Effector memory CD4-positive, alpha-beta T cell (primary cell): ENCODE measurements at places on chromosomes 1 and 21.
A peak's percentile ranks its signal among the peaks of the same experiment; 100 is the strongest.

DNA sequence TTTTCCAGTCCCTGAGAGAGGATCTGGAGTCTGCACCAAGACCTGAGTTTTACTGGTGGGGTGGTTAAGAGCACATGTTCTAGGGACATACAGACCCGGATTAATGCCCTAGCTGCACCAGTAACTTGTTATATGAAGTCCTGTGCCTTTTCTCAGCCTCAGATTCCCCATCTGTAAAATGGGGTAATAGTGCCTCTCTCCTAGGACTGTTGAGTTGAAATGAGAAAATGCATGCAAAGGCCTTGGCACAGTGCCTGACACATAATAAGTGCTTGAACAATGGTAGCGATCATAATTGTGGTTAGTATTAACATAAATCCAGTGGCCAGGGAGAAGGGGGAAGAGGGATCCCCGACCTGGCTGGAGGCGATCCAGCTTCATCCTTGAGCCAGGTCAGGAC, 12.3 kb downstream of the AHDC1 start:
- H3K4me3 ChIP-seq: no peak overlapping the region
- no peaks in the 10 kb centered on the region for H3K27me3 ChIP-seq
- no peaks in the 10 kb centered on the region for H3K36me3 ChIP-seq
- no peak for DNase-seq
- H3K4me1 ChIP-seq: peaks cover 8% of the 10 kb centered on the region

GRCh38 chr21:41241341-41241740, 73.4 kb downstream of the BACE2 start:
- H3K27me3 ChIP-seq: no peaks in the 10 kb centered on the region
- H3K27ac ChIP-seq: no peak overlapping the region

GRCh38 chr1:22826604-22827580, 116.3 kb downstream of the EPHB2 start:
- no peak overlapping the region for H3K4me3 ChIP-seq
- no peak overlapping the region for H3K27ac ChIP-seq
- DNase-seq: no peak
- no peaks in the 10 kb centered on the region for H3K4me1 ChIP-seq

DNA sequence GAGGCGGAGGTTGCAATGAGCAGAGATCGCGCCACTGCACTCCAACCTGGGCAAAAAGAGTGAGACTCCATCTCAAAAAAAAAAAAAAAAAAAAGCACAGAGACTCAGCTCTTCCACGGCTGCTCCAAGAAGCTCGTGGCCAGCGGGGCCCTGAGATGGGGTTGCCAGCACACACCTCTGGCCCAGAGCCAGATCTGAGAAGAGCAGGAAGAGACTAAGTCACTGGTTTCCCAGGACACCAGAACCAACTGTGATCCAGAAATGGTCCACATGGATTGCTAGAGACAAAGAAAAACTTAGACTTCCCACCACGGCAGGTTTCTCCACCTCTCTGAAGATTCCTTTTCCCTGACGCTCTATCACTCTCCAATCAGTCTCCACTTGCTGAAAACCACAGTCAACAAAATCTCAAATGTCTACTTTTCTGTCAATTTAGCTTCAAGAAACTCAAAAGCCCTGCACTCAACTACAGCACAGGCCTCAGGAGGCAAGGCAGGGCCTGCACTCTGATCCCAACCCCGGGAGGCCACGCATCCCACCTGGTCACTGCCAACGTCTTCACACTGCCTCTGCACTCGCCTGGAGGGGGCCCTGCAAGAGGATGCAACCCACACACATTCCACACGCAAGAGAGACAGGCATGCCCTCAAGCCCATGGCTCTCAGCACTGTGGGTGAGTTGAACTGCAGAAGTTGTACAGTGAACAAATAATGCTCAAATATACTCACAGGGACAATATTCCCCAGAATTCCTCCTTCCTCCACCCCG, 79.0 kb downstream of the NPHP4 start:
- no peaks in the 10 kb centered on the region for H3K27me3 ChIP-seq
- H3K36me3 ChIP-seq: no peaks in the 10 kb centered on the region
- H3K4me1 ChIP-seq: no peaks in the 10 kb centered on the region
- H3K27ac ChIP-seq: no peak overlapping the region
- no peak overlapping the region for H3K4me3 ChIP-seq
- no peak for DNase-seq

- H3K4me1 ChIP-seq: no peaks in the 10 kb centered on the region
- no peaks in the 10 kb centered on the region for H3K27me3 ChIP-seq
- DNase-seq: no peak
- H3K27ac ChIP-seq: no peak overlapping the region
- no peaks in the 10 kb centered on the region for H3K36me3 ChIP-seq
- no peak overlapping the region for H3K4me3 ChIP-seq
Observed at GRCh38 chr21:29647353-29647781, 292.4 kb downstream of the GRIK1 start.

GRCh38 chr1:241542199-241542907, 10.2 kb downstream of the KMO start:
- H3K27me3 ChIP-seq: no peaks in the 10 kb centered on the region
- DNase-seq: no peak
- H3K36me3 ChIP-seq: no peaks in the 10 kb centered on the region
- H3K4me3 ChIP-seq: no peak overlapping the region
- no peaks in the 10 kb centered on the region for H3K4me1 ChIP-seq

GRCh38 chr1:180230791-180231505, 884 bp downstream of the LHX4 start:
- H3K27ac ChIP-seq: no peak overlapping the region
- H3K4me3 ChIP-seq: peak overlapping the region; percentile 69
- H3K27me3 ChIP-seq: peaks cover 67% of the 10 kb centered on the region
- DNase-seq: no peak
- no peaks in the 10 kb centered on the region for H3K36me3 ChIP-seq
- peaks cover 40% of the 10 kb centered on the region for H3K4me1 ChIP-seq

- no peak for DNase-seq
- H3K4me1 ChIP-seq: peaks cover 22% of the 10 kb centered on the region
- H3K27ac ChIP-seq: peak overlapping the region; percentile 85
Observed at GRCh38 chr21:43361127-43361492, 65.8 kb downstream of the SIK1 start.

DNA sequence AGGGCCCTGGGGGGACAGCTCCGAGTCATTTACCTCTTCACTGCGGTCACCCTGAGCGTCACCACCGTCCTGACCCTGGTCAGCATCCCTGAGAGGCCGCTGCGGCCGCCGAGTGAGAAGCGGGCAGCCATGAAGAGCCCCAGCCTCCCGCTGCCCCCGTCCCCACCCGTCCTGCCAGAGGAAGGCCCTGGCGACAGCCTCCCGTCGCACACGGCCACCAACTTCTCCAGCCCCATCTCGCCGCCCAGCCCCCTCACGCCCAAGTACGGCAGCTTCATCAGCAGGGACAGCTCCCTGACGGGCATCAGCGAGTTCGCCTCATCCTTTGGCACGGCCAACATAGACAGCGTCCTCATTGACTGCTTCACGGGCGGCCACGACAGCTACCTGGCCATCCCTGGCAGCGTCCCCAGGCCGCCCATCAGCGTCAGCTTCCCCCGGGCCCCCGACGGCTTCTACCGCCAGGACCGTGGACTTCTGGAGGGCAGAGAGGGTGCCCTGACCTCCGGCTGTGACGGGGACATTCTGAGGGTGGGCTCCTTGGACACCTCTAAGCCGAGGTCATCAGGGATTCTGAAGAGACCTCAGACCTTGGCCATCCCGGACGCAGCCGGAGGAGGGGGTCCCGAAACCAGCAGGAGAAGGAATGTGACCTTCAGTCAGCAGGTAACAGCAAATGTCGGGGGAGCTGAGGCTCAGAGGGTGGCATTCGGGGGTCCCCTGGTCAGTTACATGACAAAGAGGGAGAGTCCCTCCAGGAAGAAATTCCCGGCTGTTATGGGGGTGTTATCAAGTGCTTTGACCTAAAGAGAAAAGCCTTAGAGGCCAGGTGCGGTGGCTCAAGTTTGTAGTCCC, 12.6 kb downstream of the SLC45A1 start:
- no peaks in the 10 kb centered on the region for H3K27me3 ChIP-seq
- H3K36me3 ChIP-seq: no peaks in the 10 kb centered on the region
- H3K27ac ChIP-seq: no peak overlapping the region
- DNase-seq: no peak

DNA sequence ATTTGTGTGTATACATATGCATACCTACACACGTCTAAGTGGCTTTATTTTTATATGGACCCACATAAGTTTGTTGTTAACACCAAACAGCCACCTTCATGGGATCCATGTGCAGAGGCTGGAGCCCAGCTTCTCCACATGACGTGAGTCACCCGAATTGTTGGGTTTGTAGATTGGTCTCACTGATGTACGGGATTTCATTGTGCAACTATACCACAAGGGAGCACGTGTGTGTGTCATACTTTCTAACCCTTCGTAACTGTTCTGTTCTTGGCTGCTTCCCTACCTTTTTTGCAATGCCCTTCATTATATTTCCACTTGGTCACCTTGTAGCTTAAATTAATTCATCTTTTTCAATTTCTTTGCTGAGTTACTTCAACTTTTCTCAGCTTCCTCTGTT, 21.0 kb downstream of the SPRTN start:
- H3K27me3 ChIP-seq: no peaks in the 10 kb centered on the region

DNA sequence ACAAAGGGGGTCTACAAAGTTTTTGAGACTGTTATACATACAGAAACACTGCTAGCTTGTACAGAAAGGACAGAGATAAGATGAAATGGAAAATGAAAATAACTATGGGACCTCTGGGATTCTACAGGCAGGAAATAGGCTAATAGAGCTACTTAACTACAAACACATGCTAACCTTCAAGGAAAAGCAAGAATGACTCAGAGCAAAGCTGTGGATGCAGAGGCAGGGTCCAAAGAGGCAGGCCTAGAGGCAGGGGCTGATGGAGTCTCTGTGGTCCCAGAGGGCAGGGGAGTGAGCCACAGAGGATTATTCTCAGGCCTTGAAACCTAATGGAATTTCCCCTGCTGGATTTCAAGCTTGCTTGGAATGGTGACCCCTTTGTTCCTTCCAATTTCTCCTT, 18.7 kb upstream of the GOLT1A start:
- no peak overlapping the region for H3K4me3 ChIP-seq
- no peaks in the 10 kb centered on the region for H3K27me3 ChIP-seq
- DNase-seq: no peak
- H3K4me1 ChIP-seq: no peaks in the 10 kb centered on the region
- no peaks in the 10 kb centered on the region for H3K36me3 ChIP-seq
- no peak overlapping the region for H3K27ac ChIP-seq

GRCh38 chr1:238611406-238611805, 720.7 kb upstream of the ZP4 start:
- H3K27me3 ChIP-seq: no peaks in the 10 kb centered on the region
- H3K4me1 ChIP-seq: no peaks in the 10 kb centered on the region
- H3K4me3 ChIP-seq: no peak overlapping the region
- no peaks in the 10 kb centered on the region for H3K36me3 ChIP-seq
- H3K27ac ChIP-seq: no peak overlapping the region

DNA sequence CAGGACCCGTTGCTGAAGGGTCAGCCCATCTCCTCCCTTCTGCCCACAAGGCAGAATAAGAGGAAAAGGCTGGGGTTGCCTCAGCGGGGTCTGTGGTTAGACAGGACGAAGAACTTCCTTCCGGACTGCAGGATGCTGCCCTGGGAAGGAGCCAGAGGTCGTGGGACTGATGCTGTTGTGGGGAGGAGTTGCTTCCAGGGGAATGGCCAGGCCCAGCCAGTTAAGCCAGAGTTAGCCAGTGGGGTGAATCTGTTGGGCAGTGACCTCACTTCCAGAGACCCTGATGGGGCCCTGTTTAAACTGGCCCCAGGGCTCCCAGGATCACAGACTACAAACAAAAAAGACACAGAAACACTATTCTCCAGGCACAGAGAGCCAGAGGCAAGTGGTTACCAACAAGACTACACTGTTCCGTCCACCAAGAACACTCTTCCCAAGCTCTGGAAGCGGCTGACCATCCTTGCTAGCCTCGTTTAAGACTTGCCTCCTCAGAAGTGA, 13.0 kb downstream of the FAM229A start:
- H3K36me3 ChIP-seq: no peaks in the 10 kb centered on the region
- no peak overlapping the region for H3K4me3 ChIP-seq
- H3K4me1 ChIP-seq: peaks cover 41% of the 10 kb centered on the region
- no peak overlapping the region for H3K27ac ChIP-seq
- H3K27me3 ChIP-seq: no peaks in the 10 kb centered on the region

DNA sequence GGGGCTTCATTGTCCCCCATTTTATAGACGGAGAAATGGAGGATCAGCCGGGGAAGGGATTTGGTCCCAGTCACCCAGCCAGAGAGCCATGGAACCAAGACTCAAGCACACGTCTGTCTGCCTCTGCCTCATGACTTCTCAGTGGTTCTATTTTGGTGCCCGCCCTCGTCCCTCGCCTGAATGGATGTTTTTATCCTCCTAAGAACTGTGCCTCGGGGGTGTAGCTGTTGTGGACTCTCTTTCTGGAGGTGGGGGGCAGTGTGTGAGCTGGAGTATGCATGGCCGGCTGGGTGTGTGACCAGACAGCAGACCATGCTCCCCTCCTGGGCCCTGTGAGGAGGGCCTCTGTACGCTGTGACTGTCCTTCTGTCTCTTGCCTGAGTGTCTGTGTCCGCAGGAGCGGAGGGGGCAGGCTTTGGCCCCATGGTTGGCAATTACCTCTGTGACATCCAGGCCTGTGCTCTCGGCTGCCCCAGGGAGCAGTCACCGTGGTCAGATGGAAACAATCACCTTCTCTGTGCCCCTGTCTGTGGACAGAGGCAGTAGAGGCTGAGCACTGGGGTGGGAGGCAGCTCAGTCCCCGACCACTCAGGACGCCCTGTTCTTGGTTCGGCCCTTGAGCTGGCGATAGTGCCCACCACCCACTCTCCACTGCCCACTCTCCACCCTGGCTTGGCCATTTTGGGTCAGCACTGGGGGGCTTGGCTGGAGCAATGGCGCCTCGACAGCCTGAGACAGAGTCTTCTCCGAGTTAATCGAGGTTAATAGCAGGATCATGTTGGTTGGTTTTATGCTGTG, 20.4 kb downstream of the WNT4 start:
- H3K27ac ChIP-seq: no peak overlapping the region
- DNase-seq: no peak
- H3K36me3 ChIP-seq: peaks cover 23% of the 10 kb centered on the region
- H3K4me3 ChIP-seq: no peak overlapping the region
- no peaks in the 10 kb centered on the region for H3K4me1 ChIP-seq

DNA sequence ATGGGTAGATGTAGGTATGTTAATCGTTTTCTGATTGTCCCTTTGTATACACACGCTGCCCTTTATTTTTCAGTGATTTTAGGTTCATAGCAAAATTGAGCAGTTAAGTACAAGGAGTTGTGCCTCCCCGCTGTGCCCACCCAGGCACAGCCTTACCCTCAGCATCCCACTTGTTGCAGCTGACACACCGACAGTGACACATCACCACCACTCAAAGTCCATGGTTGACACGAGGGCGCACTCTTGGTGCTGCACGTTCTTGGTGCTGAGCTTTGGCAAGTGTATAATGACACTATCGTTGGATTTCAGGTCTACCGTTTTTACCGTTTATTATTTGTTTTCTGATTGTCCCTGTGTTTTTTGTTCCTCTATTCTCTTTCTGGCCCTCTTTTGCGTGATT, 15.6 kb downstream of the C1orf159 start:
- H3K27me3 ChIP-seq: no peaks in the 10 kb centered on the region
- no peak overlapping the region for H3K27ac ChIP-seq
- H3K36me3 ChIP-seq: no peaks in the 10 kb centered on the region
- no peak for DNase-seq
